ENCODE measurements at places on chromosomes 1 and 21. TPM values are rescaled to one million over a fixed set of nuclear protein-coding genes. Genes with fewer than 3 reads are reported as not detected.

The KIF21B gene
- 1.5 TPM for total RNA-seq

The AGO4 gene
- 31.7 TPM for total RNA-seq

The KRTAP19-4 gene
- not detected for total RNA-seq

The ADAMTS1 gene
- total RNA-seq = 96.6 TPM

DNA sequence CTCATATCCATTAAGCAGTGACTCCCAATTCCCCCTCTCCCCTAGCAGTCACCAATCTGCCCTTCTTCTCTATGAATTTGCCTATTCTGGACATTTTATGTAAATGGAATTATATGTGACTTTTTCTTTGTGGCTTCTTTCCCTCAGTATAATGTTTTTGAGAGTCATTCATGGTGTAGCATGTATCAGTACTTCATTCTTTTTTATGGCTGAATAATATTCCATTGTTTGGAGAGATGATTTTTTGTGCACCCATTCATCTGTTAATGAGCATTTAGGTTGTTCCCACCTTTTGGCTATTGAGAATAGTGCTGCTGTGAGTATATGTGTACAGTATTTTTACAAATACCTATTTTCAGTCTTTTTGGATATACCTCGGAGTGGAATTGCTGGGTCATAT lies 19.5 kb downstream of the OTUD3 start:
- no peak for DNase-seq

- no peak for DNase-seq
Measured at GRCh38 chr21:43311301-43311817, 115.6 kb downstream of the SIK1 start.

DNA sequence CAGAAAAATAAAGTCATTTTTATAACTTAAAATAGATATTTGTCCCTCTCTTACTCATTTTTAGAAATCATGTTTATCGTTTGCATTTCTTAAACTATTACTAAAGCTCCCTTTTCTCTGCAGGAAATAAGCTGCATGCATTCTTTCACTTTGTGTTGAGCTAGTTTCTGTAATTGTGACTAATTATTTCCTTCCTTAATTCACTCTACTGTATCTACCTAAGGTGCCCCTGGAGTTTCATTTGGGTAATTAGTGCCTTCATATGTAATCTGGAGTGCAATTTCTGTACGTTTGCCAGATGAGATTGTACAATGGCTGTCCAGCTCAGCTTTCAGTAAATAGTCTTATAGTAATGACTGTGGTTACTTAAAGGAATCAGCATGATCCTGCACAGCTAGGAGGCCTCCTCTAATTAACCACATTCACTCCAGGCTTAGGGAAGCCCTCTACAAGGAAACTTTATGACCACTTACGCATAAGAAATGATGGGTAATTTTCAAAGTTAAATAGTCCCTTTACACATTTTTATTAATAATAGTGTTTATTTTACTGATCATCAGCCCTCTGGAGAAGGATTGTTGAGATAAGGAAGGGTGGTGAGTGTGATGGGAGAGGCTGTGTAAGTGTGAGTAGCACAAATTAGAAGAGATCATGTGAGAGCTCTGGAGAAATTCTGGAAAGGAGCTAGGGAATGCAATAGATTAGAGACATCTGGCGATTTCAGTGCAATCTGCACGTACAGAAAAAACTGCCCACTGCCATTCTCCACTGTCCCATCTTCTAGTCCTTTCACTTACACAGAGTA lies 86.8 kb downstream of the LRRC8C start:
- DNase-seq = no peak

- no peak for DNase-seq
Measured at GRCh38 chr1:220217383-220217988, 54.8 kb downstream of the RAB3GAP2 start.

- peak; percentile 48 for DNase-seq
Measured at GRCh38 chr21:46056450-46056903, 41.4 kb upstream of the COL6A2 start.

DNA sequence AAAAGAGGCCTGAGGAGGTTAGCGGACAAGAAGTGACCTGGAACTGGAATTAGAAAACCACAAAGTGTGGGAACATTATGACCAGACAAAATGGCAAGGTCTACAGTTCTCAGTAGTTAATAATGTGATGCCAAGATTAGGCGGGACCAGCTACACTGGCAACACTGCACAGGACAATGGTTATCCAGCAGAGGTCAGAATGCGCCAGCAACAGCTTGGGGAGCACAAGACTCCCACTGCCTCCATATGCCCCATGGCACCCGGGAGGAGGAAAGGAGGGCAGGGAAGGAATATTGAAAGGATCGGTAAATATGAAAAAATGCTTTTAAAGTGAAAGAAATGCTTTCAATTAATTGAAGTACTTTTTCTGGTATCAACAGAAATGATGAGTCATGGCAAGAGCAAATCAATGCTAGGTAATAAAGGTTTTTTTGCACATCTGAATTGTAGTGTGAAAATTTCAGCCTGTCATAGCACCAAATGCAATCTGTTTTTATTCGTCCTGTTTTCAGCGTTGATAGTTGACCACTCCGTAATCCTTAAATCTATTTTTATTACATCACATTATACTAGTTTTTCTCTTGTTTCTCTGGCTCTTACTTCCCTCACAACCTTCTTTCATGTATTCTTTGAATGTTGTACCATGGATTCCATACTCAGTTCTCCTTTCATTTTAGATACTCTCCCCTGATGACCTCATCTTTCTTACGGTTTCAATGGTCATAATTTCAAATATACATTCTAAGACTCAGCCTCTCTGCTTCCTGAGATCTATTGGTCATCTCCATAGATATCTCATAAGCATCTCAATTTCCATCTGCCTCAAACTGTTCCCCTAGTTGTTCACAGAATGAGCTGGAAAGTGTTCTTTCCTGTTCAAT lies 30.7 kb downstream of the VCAM1 start:
- no peak for DNase-seq

GRCh38 chr1:99327357-99327756 lies 63.1 kb downstream of the PLPPR4 start:
- peak; percentile 7 for DNase-seq

GRCh38 chr1:201841265-201841912 lies 12.4 kb downstream of the IPO9 start:
- no peak for DNase-seq

DNA sequence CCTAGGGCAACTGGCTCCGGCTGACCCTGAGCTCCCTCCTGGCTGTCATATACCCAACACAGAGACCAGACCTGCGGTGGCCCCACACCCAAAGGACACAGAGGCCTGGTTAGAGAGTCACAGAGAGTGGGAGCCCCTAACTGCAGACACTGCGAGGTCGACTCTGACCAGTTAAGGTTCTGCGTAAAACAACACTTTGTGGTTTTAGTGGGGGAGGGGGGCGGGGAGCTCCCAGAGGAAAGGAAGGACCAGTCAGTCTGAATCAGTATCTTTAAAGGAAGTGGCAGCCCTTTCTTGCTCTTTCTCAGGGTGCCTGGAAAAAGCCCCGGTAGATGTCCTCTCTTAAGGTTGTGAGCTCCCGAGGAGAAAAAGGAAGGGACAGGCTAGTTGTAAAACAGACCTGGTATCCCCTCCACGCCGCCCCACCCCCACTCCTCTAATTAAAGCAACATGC lies 2.4 kb downstream of the SSBP3 start:
- DNase-seq = no peak

- no peak for DNase-seq
Measured at GRCh38 chr1:30445449-30445848, 277.9 kb downstream of the MATN1 start.

GRCh38 chr1:185292237-185292636 lies 24.8 kb downstream of the IVNS1ABP start:
- DNase-seq = no peak

DNA sequence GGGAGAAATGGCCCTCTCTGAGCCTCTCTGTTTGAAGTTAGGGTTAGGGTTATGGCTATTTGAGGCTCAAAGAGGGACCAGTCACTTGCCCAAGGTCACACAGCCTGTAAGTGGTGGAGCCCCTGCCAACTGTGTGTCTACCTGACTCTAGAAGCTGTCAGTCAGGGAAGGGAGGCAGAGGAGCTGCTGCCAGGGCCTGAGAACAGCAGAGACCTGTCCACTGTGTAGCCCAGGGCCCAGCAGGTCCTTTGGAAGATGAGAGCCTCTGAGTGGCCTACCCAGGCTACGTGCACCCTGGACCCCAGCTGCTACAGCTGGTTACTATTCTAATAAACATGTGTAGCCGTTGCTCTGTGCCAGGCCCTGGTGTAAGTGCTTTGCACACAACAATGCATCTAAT lies 15.1 kb upstream of the EDN2 start:
- no peak for DNase-seq

DNA sequence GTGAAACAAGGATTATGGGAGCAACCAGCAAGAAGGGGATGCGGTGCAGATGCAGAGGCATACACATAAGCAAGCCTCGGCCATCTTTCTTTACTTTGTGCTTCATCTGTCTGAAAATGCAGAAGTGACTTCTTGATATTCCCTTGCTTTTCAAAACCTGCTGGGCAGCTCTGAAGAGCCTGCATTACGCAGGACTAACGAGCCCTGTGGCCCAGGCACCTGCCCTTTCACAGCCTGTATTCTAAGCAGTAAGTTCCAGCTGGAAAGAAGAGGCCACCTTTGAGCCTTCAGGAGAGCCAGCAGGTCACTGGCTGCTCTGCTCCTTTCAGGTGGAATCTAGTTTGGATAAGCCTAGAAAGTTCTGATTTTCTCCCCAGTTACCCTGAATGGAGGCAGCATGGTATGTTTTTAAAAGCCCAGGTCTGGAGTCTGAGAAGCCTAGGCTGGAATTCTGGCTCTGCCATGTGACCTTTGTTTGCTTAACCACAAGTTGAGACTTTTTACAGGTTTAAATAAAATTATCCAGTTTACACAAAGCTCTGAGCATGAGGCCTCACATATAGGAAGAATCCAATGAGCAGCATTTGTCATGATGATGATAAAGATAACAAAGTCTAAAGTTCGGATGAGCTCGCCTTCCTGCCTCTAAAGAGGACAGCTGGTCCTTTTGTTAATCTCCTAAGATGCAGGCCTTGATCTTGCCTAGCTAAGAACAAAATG lies 122.9 kb downstream of the UBR4 start:
- no peak for DNase-seq

- DNase-seq = no peak
Measured at GRCh38 chr1:18239671-18240070, 132.1 kb downstream of the IGSF21 start.

DNA sequence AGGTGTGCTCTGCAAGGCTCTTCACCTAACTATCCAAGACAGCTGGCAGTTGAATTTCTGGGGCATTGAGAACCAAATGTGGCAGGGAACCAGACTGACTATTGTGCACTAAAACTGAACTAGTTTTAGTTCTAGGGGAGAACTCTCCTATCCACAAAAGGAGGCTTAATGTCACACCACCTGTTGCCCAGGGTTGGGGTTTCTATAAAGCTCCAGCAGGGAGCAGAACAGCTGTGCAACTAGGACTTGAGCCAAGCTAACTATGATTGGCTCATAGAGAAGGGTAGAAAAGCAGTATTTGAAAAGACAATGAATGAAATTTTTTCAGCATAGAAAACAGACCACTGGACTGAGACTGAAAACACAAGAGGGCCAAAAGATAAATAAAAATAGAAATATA lies 53.3 kb upstream of the FGGY start:
- DNase-seq = no peak
